ENCODE measurements at places on chromosomes 1 and 21.

GRCh38 chr21:35720208-35720731 is 340.1 kb downstream of the SETD4 start:
- no peak for DNase-seq

DNA sequence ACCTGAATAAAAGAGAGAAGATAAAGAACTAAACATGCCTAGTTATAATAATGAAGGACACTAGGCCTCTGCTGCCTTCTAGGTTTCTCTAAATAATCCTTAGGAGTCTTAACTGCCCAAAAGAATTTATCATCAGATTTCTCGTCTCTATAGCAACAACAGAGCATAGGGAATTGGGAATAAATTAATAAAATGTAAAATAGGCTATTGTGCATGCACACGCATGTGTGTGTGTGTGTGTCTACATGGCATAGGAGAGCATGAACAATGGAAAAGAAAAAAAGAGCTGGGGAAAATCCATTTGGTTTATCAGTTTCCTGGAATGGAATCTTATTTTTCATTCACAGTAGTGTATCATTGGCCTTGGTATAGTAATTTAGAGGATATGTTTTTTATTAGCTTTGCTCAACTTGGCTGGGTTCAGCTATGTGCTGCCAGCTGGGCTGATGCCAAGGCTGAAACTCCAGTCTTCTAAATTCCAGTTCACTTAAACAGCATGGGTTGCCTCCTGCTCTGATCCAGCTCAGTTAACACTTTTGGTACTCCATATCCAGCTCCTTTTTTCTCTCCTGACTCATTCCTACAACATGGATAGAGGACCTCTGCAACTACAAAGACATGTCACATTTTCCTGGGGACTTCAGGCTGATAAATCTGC is 80.6 kb upstream of the SLFNL1 start:
- no peak for DNase-seq

GRCh38 chr1:228378090-228378872 is 28.4 kb downstream of the TRIM11 start:
- peak; percentile 36 for DNase-seq

DNA sequence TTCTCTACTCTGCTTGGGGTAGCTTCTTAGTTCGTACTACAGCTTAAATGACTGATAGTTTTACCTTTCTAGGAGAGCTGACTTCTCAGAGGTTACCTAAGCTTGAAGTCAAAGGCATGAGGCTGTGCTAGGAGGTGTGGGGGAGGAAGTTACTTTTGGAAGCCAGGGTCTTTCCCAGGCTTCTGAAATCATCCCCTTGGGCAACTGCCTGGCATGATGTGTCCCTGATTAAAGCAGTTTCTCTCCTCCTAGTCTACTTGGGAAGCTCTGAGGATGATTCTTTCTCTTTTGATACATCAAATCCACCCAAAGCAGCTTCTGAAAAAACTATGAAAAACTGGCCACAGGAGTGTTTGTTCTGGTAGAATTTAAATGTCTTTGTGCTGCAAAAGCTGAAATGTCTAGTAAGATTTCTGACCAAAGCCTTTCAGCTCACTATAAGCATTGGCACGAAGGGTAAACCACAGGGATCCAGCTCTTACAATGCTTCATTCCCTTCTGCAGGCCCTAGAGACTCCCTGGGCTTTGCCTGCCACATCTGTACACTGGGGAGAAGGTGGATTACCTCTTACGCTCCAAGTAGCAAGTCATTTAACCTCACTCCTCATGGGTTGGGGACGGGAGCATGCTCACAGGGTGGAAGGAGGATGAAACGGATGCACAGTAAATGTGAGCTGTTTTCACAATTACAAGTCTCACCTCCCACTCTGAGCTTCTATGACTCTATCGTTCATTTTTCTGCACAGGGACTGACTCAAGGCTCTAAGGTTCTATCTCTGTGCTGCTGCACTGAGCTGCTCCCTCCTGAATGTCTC is 59.6 kb downstream of the RUNX1 start:
- no peak for DNase-seq

DNA sequence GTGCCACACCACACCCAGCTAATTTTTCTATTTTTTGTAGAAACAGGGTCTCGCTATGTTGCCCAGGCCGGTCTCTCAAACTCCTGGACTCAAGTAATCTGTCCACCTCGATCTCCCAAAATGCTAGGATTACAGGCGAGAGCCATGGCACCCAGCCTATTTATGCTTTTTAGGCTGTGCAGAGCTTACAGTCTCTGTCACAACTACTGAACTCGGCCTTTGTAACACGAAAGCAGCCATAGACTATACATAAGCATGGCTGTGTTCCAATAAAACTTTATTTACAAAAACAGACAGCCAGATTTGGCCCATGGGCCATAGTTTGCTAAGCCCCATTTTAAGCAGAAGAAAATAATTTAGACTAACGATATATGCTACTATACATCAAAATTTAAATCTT is 54.4 kb downstream of the NID1 start:
- DNase-seq = no peak

GRCh38 chr1:20386323-20387081 is 95.8 kb downstream of the VWA5B1 start:
- DNase-seq = no peak

DNA sequence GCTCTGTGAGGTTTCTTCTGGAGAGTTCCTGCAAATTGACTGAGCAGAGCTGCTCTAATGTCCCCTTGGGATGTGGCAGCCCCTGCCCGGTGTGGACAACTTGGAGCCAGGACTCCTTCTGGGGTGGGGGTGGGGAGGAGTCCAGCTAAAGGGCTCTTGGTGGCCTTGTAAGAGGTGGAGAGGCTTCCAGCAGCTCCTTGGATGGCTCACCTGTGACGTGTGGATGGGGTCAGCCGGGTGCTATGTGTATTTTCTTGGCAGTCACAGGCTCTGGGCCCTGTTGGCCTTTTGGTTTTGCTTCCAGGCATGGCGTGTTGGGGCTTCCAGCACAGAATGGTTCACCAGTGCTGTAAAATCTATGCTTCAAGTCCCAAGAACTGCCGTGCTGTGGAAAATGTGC is 38.2 kb downstream of the TRAPPC10 start:
- DNase-seq = no peak

GRCh38 chr1:151976858-151977257 is 16.8 kb downstream of the S100A10 start:
- DNase-seq = no peak

- no peak for DNase-seq
Observed at GRCh38 chr1:94974241-94974640, 47.3 kb upstream of the CNN3 start.

DNA sequence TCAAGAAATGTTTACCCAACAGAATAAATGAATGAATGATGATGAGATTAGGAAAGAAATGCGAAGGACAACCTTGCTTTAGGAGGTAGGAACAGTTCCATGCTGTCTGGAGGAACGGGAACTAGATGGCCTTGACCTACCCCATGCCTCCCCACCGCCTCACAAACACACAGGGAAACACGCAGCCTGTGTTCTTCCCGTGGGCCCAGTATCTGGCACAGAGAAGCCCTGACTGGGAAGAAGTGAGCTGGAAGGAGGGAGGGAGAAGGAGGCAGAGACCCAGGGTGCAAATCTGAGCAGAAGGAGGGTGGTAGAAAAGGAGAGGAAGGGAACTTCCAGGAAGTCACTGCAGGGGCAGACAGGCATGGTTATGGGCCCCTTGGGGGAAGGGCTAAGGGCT is 3.5 kb upstream of the ADORA1 start:
- no peak for DNase-seq

- DNase-seq = no peak
Observed at GRCh38 chr1:53068314-53069099, 6.5 kb downstream of the PODN start.

GRCh38 chr1:173868266-173869020 is at the start of gene ZBTB37:
TSS of gene ZBTB37 (plus strand) at chr1:173868380. CDS start at chr1:173870226, 1,846 bp downstream.
- DNase-seq = peak; percentile 89

- no peak for DNase-seq
Observed at GRCh38 chr1:197200272-197200899, 53.9 kb upstream of the ASPM start.

DNA sequence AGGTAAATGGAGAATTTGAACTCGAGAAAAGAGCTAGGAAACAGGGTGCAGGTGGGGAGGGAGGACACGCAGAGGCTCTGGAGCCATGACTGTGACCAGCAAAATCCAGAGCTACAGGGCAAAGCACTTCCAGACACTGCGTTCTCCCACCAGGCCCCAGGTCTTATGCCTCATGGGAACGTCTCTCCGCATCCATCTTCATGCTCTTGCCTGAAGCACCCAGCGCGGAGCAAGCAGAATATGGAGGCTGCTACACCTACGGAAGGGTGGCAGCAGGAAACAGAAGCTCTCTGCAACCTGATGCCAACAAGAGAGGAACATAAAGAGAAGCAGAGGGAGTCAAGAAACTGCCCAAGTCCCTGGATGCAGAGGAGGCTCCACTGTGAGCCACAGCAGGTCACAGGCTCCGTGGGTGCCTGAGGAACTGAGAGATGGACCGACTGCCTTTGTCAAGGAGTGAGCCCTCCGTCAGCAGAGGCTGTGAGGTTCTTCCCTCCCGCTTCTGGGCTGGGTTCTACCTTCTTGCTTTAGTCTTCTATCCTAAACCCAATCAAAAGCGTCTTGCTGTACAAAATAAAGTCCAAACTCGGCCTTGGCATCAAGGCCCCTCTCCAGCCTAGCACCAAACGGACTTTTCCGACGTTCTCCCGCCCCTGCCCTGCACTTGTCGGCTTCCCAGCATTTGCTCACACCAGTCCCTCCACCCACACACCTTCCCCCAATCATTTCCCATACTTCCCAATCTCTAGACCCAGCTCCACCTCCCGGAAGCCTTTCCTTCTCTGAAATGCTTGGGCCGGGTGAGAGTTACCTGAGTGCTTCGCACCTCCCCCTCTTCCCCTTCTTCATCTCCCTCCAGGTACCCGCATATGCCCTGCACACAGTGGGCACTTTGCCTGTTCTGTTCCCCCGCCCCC is 930 bp downstream of the DHCR24 start:
- DNase-seq = no peak

GRCh38 chr1:185349556-185349955 is 32.5 kb upstream of the IVNS1ABP start:
- DNase-seq = no peak

DNA sequence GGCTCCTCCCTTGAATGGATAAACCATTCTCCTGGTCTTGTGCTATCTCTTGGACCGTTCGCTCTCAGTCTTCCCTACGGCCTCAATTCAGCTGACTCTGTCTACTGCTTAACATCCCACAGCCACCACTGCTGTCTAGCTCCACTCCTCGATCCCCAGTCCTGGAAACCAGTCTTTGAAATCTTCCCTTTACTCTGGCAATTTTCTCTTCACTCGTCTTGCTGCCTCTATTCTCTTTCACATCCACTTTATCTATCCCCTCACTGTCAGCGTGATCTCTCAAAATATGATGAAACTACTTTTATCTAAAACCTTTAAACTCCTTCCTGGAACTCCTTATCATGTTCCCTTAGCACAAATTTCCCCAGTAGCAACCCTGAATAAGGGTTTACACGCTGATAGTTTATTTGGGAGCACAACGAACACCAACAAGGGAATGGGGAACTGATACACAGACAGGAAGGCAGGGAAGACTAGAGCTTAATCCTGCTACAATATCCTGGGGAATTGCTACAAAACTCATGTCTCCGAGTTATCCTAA is 131.6 kb upstream of the SAMSN1 start:
- DNase-seq = no peak
